ENCODE measurements at places on chromosomes 4 and X.

GRCh38 chrX:40227125-40227524 lies 129.4 kb upstream of the BCOR start:
- no peak for DNase-seq

DNA sequence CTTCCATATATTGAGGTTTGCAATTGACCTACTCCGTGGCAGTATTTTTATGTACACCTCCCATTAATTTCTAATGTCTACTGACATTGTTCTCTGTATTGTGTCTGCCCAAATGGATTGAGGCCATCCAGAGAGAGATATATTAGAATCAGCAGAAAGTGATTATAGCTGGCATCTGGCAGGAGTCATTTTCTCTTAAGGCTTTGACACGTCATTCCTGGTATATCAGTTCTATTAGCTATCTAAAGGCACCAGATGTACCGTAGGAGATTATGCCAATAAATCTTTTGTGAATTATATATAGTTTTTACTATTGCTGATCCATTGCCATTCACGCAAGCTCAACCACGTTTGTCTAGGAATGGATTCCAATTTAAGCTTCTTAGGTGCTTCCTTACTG lies 1026.4 kb upstream of the IGFBP7 start:
- no peak for DNase-seq

GRCh38 chrX:45353456-45353855 lies 152.8 kb upstream of the DIPK2B start:
- DNase-seq: no peak

GRCh38 chr4:100848841-100849240 lies 331.0 kb upstream of the EMCN start:
- no peak for DNase-seq

GRCh38 chr4:145541346-145541745 lies 59.7 kb downstream of the SMAD1 start:
- no peak for DNase-seq

DNA sequence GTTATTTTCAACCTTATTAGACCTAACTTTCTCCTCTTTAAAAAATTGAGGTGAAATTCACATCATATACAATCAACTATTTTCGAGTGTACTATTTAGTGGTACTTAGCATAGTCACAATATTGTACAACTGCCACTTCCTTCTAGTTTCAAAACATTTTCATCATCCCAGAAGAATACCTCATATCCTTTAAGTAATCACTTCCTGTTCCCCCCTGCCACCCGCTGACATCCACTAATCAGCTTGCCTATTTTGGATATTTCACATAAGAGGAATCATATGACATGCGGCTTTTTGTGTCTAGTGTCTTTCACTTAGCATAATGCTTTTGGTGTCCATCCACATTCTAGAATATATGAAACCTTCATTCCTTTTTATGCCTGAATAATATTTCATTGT lies 10.0 kb upstream of the PPA2 start:
- no peak for DNase-seq

DNA sequence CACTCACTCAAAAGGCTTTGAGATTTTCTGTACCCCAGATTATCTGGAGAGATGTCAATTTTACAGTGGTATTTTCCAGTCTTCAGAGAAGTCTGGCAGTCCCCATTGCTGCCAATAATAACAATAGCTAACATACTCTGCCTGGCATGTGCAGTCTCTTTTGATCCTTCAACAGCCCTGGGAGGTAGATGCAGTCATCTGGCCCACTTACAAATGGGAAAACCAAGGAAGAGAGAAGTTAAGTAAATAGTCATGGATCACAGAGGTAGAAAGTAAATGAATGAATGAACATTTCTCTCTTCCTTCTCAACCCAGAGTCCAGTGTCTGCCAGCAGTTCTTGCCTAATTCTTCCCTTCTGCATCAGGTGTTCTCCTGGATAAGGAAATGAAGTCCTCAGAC lies 113.0 kb upstream of the EDNRA start:
- DNase-seq: no peak

DNA sequence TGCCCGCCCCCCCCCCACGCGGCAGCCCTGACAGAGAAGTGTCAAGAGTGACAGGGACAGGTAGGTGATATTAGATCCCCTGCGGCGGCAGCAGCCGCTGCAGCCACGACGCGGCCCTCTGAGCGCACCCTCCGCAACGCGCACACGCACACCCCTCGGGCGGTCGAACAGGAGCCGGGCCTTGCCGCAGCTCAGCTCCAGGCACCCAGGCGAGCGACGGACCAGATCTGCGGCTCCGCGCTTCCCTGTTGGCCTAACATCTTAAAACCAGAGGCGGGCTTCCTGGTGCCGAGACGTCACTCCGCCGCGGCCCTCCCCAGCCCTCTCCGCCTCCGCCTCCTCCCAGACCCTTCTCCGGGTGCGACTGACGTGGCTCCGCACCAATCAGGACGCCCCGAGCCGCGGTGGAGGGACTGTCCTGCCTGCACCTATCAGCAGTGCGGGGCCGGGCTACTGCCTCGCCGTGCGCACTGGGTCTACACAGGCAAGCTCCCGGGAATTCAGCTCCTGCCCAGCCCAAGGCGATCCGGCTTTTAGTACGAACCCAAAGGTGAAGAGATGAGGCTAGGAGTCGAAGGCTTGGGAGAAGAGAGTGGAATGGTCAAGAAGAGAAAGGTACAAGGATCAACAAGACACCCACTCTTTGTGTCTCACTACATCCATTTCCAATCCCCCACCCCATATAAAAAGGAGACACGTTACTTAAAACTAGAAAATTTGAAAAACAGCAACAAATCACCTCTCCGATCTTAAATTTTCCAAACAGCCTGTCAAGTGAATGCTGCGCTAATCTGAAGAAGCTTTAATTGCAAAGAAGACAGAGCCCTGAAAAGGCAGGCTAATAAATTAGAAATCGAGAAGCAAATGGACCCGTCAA lies at the start of gene PITX2:
PITX2 (minus strand) TSS at position 237 of the 877 bp plus-strand sequence. CDS start 617 bp downstream, outside the sequence.
- DNase-seq: no peak

DNA sequence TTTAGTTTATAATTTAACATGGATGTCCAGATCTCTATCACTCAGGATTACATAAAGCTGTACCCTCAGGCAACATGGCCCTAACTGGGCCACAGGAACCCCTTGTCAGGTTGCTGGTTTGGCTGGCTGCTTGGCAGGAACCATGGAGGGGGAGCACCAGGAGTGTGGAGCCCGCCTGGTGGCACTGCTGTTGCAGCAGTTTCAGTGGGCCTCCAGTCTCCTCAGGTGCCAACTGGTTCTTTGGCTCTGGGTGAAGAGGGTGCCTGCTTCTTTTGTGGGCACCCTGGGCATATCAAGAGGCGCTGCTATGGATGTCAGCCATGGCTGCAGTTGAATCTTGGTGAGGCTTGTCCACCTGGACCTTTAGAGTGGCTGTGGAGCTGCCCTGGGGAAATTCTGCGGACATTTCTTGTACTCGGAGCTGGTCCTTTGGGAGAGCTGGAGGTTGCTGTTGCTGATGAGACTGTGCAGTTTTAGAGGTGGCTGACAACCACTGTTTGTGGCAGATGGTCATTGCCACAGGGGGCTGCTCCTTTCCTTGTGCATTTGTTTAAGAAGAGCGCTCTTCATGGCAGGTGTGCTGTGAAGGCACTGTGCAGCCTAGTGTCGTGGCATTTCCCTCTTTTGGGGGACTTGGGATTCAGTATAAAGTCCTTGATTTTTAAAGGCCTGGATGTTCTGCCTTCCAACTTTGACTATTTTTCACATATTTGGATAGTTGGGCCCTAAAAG lies 10.3 kb upstream of the SMIM14 start:
- no peak for DNase-seq

DNA sequence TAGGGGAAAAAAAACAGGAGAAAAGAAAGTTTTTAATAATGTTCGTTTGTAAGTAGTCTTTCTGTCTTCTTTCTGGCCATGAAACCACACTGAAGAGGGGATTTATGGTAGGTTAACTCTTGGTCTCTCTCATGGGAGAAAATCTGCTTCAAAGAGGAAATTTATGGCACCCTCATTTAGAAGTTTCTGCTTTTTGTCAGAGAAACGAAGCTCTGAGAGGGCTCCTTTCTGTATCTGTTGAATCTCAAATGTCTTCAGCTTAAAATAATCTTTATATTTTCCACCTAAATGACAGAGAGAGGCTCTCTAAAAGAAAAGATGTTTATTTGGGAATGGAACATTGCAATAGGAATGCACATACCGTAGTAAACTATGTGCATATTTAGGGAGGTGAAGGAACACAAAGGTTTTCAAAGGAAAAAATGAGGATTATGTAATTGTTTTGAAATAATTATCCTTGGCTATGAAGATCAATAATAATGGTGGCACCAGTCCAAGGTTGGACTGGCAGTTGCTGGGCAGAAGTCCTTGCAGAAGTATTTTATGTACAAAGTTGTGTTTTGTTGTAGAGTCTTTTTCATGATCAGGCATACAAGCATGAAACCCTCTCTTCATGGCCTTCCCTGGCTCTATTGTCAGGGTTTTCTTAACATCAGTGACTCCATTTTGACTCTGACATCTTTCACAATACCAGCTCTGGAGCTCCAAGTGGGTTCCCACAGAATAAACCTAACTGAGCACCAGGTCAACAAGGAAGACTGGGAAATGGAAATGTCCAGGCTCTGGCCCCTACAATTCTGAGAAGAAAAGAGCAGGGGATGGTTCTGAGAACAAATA lies 53.0 kb upstream of the HPSE start:
- DNase-seq: no peak

DNA sequence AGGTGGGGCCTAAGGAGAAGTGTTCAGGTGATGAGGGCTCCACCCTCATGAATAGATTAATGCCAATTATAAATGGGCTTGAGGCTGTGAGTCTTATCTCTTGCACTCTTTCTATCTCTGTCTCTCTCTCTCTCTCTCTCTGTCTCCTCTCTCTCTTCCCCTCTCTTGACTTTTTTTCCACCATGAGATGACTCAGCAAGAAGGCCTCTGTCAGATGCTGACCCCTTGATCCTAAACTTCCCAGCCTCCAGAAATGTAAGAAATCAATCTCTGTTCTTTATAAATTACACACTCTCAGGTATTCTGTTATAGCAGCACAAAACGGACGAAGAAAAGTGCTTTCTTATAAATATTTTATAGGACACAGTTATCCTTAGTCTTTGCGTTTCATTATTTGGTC lies 184.9 kb upstream of the PCDH7 start:
- DNase-seq: no peak

- DNase-seq: no peak
These were observed 23.1 kb upstream of the BMP2K start for GRCh38 chr4:78753091-78753490.

- peak; percentile 27 for DNase-seq
These were observed 162.3 kb upstream of the MAMLD1 start for GRCh38 chrX:150200820-150201287.

DNA sequence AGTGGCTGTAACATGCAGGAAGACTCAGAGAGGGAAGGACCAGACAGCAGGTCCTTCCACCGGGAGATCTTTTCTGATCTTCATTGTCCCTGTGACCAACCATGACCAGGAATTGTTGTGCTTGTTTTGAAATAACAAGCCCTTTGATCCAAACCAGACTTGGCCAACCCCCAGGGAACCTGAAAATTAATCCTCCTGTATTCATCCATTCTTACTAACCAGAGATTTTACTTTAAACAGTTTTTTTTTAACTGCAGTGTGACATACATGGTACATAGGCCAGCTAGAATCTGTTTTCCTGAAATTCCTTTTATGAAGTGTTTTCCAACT lies 4.0 kb downstream of the WFS1 start:
- no peak for DNase-seq

DNA sequence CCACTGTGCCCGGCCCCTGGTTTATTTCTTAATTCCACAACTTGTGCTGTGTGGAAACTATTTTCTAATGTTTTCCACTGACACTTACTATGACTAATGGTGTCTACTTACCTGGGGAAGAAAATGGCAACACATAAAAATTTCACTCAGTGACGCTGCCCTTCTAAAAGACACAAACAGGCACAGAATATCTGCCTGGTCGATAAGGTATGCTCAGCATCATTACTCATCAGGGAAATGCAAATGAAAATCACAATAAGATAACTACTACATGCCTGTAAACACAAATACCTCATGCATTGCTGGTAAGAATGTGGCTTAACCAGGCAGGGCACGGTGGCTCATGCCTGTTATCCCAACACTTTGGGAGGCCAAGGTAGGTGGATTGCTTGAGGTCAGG lies 61.6 kb downstream of the UBE2K start:
- no peak for DNase-seq

DNA sequence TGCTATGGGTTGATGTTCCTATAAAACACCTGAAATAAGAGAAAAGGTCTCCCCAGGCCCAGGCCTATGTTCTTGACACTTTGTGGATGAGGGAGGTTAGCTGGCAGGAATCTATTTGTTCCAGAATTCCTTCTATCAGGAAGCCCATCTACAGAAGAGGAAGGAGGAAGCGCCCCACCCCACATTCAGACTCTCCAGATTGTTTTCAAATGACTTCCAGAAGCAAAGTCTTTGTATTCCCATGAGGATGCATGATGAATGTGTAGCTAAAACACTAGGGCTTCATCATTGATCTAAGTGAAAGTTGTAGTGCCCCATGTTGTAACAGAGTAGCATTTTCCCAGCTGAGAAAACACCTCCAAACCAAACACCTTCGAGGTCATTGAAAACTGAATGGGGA lies 16.4 kb downstream of the OTC start:
- no peak for DNase-seq

GRCh38 chrX:109472939-109473735 lies 8.7 kb downstream of the GUCY2F start:
- no peak for DNase-seq

GRCh38 chrX:43655151-43656004 lies 721 bp upstream of the MAOA start:
- DNase-seq: no peak

DNA sequence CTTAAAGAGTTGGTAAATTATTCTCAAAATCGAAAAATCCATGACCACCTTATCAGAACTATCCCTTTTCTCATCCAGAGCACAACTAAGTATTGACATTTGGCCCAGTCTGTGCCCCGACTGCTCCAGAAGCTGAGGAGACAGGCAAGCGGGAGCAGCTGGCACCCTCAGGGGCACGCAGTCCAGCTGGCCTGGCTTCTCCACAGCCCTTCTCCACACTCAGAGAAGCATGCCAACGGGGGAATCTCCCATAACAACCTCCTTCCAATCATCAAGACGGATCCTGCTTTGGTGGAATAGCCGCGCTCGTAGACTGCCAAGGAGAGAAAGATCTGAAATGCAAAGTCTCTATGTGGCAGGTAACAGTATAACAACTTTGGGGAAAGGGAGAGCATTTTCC lies 85.4 kb downstream of the AFAP1 start:
- DNase-seq: no peak
